NCI-H2081 treated with DMSO at 0.1 percent for 48 hours (cell line): ENCODE measurements at places on chromosomes 2 and 18.

- DNase-seq = no peak
These were observed 1.4 kb downstream of the PRKD3 start for GRCh38 chr2:37323176-37323780.

DNA sequence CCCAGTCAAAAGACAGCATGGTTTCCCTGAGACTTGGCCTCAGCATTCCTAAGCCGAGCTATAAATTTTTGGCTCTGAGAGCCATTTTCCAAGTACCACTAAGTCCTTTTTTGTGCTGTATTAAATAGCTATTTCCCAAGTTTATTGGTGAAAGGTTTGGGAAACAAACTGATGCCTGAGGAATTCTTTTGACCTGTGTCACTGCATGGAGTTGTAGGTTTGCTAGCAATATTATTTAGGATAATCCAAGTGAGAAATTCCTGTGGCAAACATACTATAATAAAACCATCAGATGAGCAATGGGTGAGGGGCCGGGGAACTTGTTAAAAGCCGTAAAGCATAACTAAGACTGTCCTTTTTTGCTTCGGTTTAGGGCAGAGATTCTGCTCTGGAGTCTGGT, 28.4 kb downstream of the ARHGAP28 start:
- DNase-seq = no peak

DNA sequence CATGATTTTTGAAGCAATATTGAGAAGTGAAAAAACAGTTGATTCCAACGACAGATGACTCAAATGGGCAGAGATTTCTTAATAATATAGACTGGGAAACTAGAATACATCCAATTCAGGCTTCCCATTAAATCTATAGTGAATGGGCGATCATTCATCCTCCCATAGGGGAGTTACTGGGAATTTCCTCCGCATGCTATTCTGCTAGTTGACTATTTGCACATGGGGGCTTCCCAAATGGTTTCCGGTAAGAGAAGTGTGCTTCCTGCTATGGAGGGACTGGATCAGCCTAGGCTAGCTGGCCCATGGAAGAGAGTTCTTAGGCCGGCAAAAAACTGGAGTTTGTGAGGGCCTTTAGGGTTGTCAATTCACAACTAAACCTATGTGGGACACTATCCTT, 2.6 kb upstream of the VAPA start:
- DNase-seq = no peak

DNA sequence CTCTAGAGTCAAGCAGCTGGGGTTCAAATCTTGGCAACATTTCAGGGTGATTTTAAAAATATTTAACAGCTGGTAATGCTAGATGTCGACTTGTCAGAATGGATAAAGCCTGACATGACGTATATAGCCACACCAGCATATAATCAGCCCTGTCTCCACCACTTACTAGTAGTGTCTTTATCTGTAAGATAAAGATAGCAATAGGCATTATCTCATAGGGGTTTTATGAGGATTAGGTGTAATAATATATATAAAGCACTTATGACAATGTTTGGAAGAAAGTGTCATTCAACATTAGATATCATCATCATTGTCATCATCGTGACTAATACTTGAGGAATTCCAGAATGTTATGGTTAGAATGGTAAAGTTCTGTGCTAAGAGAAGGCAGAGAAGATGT, 369.0 kb upstream of the CWC22 start:
- DNase-seq = no peak
